Stimulated activated CD8-positive, alpha-beta memory T cell treated with anti-CD3 and anti-CD28 coated beads, Interleukin-15, amount 100 ng/mL, for 4 hours (primary cell): ENCODE measurements at places on chromosomes 2 and 18.

- no peak for DNase-seq
Observed at GRCh38 chr18:71252351-71252865, 963.6 kb downstream of the SOCS6 start.

DNA sequence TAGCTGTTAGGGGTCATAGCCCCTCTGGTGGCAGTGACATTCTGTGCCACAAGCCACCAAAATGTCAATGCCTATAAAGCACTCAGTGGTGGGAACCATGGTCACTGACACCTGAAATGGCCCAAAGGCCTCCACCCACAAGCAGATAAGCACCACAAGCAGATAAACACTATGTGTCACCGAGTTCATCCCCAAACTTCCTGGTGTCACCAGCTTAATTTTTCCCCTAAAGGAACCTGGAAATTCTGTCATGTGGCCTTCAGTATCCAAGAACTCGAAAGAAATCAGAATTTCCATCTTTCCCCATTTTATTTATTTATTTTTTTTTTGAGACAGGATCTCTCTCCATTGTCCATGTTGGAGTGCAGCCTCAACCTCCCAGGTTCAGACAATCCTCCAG lies 3.6 kb upstream of the TPRKB start:
- no peak for DNase-seq

DNA sequence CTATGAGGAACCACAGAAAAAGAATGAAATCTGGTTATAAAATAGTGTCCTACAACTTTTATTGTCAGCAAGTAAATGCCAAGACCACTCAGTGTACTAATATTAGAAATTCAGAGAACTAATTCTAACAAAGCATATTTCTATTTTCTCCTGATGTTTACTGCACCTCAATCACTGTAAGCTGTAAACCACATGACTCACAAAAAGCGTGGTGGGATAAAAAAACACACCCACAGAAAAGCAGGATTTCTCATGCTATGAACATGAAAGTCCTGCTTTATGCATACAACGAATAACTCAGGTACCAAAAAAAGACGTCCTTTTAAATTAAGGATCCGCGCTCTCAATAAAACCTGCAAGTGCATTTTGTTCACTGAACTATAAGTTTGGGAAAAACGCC lies 797 bp downstream of the TXNL4A start:
- no peak for DNase-seq

- DNase-seq = no peak
Observed at GRCh38 chr18:53950545-53950944, 273.9 kb downstream of the MBD2 start.

GRCh38 chr2:176678571-176678970 lies 409.3 kb downstream of the MTX2 start:
- DNase-seq = no peak
